Astrocyte of the hippocampus (primary cell): ENCODE measurements at places on chromosomes 4 and X.
A peak's percentile ranks its signal among the peaks of the same experiment; 100 is the strongest.

GRCh38 chrX:138928737-138929459 lies 217.4 kb upstream of the FGF13 start:
- DNase-seq = no peak

- DNase-seq = peak; percentile 63
These were observed 130.6 kb upstream of the PITX2 start for GRCh38 chr4:110753466-110753865.

- no peak for DNase-seq
These were observed 150.5 kb upstream of the RXFP1 start for GRCh38 chr4:158371158-158371557.

DNA sequence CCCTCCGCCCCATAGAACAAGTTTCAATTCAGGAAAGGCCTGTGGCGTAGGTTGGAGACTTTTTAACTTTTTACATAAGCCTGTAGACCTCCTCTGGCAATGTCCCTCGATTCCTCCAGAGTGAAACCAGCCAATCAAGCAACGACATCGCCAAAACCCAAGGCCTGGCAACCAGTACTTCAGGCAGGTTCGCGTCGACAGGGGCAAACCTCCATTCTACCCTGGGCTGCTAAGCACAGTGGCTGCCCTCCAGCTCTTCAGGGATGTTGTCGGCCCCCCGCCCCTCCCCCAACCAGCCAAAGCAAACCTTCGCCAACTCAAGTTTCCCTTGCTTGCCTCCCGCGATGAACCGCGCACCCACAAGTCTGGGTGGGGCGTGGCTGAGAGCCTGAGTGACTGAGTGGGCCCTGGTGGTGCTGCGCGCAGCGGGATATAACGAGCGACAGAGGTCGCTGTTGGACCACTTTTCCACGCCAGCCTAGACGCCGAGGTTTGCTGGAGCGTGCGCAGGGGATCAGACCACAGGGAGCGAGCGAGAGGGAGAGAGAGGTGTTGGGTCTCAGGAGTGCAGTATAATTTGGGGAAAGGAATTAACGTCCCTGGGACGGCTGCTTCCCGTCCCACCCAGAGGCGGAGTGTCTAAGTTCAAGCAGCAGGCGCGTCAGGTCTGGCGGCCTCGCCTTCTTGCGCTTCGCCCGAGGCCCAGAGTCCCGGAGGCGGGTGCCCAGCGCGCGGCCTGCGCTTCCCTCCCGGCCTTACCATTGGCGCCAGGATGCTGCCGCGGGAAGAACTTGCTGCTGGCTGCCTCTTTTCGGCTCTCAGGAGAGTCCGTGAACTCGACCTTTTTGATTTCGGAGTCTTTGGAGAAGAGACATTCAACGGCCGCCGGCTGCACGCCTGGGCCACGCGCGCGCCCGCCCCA lies 9.0 kb upstream of the PITX2 start:
- DNase-seq = peak; percentile 96

- no peak for DNase-seq
These were observed 159.2 kb downstream of the FAM13A start for GRCh38 chr4:88897752-88898151.

DNA sequence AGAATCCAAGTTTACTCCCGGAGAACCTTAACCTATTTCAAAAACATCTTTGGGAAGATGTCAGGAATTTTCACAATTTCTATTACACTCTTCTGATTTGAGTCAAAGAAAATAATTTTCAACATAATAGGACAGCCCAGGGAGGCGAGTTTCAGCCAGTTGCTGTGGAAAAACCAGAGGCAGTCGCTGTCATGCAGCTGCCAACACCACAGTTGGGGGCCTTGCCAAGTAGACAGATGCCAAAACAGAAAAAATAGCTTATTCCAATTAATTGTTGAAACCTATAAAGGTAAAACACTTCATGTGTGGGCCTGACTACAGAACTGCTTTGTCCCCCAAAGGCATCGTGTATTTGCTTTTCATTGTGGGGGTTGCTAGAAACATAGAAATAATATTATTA lies 225.8 kb downstream of the DMD start:
- DNase-seq = peak; percentile 4

- DNase-seq = peak; percentile 81
These were observed 12.9 kb downstream of the LETM1 start for GRCh38 chr4:1842993-1843448.

- DNase-seq = no peak
These were observed 94.8 kb downstream of the LARP7 start for GRCh38 chr4:112731715-112732114.

- DNase-seq = no peak
These were observed 74.3 kb upstream of the TEX13D start for GRCh38 chrX:124257924-124258702.

DNA sequence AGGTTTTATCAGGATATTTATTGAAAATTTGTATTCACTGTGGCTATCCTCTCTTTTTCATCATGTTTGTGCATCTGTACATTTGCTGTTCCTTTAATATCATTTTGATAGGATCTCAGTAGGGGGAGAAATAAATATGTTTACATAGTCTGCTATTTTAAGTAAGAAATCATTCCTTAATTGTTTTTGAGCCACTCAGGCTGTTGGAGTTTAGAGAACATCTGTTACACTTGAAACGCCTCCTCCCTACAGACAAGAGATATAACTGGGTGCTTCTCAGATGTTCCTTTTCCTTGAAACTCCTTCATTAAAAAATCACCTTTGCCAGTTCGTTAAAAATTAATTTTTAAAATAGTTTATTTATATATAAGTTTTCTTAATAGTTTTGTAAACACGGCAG lies 59.4 kb downstream of the QRFPR start:
- no peak for DNase-seq

DNA sequence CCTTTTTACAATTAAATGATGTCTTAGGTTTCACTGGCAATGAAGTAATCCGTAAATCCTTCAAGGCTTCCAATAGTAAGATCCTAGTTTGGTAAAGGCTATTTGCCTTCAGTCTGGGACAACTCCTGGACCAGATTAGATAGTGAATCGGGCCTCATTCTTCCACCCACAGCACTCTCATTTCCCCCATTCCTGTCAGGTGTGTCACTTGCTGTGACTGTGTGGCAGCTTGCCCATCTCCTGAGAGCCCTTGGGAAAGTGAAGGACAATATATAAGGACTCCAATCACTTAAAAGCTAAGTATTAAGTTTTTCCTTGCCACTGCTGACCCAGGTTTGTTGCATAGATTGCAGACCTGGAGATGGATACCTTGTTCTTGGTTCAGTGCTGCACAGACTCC lies 3.3 kb upstream of the GASK1B start:
- peak; percentile 61 for DNase-seq

DNA sequence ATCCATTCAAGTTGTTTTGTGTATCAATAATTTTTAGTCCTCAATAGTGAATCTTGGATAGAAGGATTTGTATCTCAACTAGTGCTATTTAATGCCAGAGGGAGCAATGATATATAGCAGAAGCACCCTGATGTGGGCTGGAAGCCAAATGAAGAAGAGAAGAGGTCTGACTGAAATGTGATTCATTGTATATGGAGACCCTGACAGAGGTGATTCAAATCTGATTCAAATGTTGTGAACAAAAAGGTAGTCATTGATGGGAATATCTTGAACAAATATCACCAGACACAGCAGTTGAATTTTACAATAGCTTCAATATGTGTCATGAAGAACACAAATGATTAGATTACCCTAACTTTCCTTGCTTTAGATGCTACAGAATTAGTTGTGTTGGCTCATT lies 27.5 kb upstream of the SULT1B1 start:
- DNase-seq = no peak

- DNase-seq = no peak
These were observed 54.4 kb upstream of the ESX1 start for GRCh38 chrX:104309169-104309568.

DNA sequence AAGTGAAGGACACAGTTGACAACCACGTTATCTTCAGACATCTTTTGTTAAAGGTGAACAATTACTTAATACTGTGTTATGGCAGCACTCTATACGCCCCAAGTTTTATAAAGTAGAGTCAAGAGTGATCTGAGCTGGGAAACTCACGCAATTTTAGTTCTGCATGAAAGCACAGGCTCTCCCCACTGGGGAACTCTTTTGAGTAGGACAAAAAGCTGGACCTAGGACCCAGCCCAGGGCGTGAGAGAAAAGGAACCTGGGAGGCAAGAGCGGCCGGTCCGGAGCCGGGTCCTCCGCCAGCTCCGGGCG lies 152.6 kb upstream of the SLC4A4 start:
- no peak for DNase-seq

GRCh38 chr4:10054571-10055041 lies 33.3 kb upstream of the SLC2A9 start:
- peak; percentile 48 for DNase-seq

- DNase-seq = no peak
These were observed 7.1 kb downstream of the PRAF2 start for GRCh38 chrX:49066690-49067089.
